ENCODE measurements at places on chromosomes 5 and 9.

DNA sequence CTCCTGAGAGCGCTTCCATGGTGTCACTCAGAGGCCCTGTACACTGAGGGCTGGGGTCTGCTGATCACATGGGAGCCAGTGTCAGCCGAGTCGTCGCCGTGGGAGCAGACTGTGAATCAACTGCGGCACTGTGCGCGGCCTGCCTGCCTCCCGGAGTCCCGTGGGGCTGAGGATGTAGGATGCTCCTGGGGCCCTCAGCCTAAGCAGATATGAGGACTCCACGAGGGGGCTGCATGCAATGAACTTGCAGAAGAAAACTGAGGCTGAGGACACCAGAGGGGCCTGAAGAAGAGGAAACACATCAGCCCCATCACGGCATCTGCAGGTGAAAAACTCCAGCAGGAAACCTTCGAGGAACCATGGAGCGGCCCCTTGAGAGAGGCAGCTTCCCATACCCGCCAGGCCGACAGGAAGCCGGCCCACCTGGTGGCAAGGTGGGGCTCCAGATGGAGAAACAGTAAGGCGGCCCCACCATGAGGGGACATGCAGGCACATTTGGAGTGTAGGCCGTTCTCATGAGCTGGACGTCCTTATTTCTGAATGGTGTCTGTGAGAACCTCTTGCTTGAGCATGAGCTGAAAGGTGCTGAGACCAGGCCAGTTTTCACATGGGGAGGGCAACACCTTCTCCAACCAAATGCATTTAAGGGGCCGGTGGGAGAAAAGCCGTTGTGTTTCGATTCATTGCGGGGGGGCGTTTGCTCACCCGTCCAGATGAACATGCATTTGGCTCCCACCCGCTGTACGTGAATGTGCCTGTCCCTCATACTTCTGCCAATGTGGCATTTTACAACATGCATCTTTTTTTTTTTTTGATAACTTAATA is 35.2 kb upstream of the ADAMTS2 start:
- DNase-seq: no peak

DNA sequence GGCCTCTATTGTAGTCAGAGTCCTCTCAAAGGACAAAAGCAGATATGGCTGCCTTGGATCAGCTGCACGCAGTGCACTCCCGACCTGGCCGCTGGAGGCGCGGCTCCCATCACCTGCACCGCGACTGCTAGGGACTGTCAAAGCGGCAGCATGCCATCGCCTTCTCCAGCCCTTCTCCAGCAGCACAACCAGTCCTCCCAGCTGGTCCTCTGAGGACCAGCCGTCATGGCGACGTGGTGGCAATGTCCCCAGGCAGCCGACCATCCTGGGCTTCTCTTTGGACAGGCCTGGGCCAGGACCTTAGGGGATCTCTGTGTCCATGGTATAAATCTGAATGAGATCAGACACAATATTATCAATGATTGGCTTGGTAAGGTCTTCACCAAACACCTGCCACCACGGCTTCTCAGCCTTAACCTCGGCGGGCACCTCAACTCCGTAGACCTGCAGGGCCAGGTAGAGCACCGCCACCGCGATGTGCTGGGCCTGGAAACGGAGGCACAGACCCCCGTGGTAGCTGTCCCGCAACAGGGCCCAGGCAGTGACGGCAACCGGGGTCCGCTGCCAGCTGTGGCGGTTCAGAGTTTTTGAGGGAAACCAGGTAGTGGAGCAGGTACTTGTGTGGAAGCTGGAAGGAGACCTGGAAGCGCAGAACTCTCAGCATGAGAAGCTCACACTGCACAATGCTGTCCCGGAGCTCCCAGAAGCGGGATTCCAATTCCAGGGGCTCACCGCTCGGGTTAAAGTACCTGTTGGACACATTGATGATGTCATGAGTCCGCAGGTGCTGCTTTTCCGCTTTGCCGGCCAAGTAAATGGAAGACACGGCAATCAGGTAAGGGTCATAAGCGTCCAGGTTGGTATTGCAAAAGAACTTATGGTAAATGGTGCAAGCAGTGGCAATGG is 8.5 kb downstream of the DUSP1 start:
- no peak for DNase-seq

DNA sequence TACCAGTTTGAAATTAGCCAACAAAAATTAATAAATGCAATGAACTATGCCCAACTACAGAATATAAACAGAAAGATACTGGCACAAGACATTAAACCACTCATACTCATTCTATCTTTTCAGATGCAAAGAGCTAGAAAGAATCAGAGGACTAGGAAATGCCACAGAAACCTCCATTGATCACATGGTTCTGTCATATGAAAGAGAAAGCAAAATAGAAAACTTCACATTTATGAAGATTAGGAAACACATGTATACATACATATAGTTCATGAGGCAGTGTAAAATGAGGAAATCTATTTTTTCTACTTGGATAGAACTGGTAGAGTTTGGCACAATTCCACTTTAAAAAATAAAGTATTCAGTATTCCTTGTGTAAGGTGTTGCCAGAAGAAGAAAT is 275.1 kb upstream of the PTGER4 start:
- DNase-seq: peak; percentile 38

DNA sequence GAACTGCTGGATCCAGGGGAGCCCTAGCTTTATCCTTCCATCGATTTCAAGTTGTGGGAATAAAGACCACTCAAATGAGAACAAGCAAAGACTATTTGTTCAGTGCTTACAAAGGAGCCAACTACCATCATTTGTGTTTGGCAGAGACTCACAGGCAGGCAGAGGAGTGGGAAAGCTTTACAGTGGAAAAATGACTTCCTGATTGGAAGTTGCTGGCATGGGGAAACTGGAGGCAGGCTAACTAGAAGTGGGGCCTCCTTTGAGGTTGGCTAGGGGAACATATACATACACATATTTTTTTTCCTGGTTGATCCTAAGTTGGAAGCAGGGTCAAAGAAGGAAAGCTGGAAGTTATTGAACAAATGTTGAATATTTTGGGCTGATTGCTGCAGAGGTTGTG is 121.7 kb downstream of the ACTBL2 start:
- DNase-seq: no peak

- no peak for DNase-seq
Measured at GRCh38 chr5:150352244-150353031, 5.1 kb upstream of the TCOF1 start.

DNA sequence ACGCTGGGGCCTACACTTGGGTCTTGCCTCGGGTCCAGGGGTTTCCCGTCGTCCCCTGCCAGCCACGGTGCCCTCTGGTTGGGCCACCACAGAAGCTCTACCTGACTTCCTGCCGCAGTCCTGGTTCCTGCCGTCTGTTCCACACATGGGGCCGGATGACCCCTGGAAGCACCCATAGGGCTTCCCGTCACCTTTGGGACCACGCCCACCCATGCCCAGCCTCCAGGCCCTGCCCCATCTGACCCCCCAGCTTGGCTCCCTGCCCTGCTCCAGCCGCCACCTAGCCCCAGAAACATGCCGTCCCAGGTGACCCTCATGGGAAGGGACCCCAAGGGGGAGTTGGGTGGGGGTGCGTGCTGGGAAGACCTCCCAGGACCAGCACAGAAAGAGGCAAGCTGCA is 13.7 kb downstream of the MRPL36 start:
- DNase-seq: no peak

GRCh38 chr9:131954299-131954698 is 125.4 kb downstream of the MED27 start:
- DNase-seq: no peak

GRCh38 chr9:136622538-136622948 is 40.2 kb upstream of the EGFL7 start:
- no peak for DNase-seq

- no peak for DNase-seq
Measured at GRCh38 chr5:7321724-7322123, 74.2 kb upstream of the ADCY2 start.

DNA sequence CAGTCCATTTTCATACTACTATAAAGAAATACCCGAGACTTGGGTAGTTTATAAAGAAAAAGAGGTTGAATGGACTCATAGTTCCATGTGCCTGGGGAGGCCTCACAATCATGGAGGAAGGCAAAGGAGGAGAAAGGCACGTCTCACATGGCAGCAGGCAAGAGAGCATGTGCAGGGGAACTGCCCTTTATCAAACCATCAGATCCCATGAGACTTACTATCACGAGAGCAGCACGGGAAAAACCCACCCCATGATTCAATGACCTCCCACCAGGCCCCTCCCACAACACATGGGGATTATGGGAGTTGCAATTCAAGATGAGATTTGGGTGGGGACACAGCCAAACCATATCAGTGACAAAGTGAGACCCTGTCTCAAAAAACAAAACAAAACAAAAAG is 19.9 kb downstream of the TRAF2 start:
- DNase-seq: no peak

DNA sequence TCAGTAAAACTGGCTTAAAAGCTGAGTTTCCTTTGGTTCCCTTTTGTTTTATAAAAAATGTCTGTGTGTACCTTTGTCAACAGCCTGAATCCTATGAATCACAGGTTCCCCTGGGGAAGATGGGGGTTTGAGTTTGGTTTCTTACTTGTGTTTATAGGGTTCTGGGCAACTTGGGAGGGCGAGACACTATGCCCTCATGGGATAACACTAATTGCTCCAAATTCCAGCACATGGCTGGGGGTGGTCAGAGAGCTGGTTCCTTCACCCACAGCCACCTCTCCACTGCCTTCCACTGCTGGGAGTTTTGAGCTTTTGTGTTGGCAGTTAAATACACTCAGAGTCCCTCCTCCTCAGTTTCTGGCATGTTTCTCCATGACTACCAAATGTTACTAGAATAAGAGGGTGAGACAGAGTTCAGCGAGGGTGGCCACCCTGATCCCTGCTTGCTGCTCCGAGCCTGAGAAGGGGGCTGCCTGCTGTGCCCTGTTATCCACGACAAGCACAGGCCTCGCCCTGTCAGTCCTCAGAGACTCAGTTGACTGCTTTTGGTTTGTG is 83.0 kb upstream of the EPB41L4B start:
- DNase-seq: no peak

GRCh38 chr5:16773991-16774390 is 157.2 kb upstream of the RETREG1 start:
- DNase-seq: no peak

DNA sequence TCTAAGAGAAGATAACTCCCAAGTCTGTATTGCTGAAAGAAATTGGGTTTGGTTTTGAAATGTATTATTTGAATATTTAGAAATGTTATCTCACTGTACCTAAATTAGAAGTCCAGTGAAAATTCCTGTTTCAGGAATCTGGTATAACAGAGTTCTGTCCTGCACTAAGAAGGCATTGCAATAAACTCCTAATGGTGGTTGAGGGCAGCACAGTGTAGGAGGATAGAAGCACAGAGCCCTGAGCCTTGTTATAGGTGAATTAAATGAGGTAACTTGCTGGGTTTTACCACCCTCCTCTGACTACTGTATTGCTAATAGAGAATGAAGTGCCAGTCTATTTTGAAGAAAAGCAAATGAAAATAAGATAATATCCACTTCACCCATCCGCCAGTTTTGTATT is 143.4 kb downstream of the CD180 start:
- no peak for DNase-seq

GRCh38 chr5:124602925-124603650 is 143.4 kb downstream of the ZNF608 start:
- DNase-seq: no peak

DNA sequence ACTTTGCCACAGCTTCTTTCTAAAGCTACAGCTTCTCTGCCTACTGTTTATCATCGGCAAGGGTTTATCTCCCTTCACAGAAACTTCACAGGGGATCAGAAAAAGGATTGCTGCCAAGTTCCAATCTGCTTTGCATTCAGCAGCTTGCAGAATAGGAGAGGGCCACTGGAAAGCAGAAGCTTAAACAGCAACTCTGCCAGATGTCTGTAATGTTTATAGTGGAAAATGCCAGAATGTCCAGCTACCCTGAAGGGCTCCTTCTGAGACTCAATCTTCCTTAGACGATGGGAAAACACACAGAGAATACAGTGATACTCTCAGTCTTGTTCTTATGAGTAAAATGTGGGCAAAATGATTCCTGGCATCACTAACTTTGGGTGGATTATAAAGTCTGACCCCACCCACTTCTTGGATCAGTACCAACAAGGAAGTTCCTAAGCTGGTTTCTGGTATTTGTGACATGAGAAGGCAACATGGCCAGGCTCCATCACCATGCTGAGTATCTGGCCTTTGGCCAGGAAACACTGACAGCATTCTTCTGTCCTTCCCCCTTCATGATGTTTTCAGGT is 19.0 kb downstream of the STOM start:
- no peak for DNase-seq

GRCh38 chr9:76873821-76874220 is 32.1 kb downstream of the PRUNE2 start:
- DNase-seq: no peak

GRCh38 chr9:129640086-129640870 is 1.7 kb downstream of the ASB6 start:
- no peak for DNase-seq

GRCh38 chr5:172905346-172906140 is 53.7 kb upstream of the RPL26L1 start:
- DNase-seq: no peak

DNA sequence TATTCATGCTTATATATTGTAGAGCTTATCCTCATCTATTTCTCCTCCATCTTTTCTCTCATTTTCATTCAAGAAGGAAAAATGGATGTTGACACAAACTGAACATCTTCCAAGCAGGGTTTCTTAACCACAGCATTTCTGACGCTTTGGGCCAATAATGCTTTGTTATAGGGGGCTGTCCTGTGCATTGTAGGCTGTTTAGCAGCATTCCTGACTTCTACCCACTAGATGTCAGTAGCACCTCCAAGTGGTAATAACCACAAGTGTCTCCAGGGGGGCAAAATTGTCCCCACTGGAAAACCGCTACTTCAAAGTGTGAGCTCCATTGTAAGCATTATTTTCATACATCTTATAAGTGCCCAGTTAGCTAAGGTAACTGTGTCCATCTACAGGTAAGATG is 2.6 kb upstream of the TXNDC8 start:
- DNase-seq: no peak

DNA sequence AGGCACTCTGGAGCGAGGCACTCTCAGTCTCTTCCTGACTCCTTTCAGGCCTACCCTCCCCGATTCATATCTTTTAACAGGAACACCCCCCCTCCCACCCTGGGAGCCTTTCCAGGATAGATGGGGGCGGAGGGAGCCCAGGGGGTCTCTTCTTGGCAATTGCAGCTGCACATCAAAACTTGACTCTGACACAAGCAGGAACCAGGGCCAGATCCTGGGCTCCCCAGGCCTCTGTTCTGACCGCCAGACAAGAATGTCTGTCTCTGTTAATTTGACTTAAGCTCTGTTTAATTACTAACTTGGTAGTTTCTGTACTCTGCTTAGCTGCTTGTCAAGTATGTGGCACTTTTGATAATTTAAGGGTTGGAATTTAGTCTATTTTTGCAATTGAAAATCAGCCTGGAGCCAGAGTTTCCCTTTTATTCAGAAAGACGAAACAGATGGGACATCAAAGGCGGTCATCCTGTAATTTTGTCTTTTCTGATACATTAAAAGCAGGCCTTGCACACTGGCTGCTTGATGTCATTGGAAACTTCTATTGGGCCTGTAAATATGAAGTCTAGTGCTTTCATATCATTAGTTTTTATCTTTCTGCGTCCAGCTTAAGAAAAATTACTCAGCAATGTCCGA is 43.3 kb downstream of the ACTL7B start:
- DNase-seq: no peak

DNA sequence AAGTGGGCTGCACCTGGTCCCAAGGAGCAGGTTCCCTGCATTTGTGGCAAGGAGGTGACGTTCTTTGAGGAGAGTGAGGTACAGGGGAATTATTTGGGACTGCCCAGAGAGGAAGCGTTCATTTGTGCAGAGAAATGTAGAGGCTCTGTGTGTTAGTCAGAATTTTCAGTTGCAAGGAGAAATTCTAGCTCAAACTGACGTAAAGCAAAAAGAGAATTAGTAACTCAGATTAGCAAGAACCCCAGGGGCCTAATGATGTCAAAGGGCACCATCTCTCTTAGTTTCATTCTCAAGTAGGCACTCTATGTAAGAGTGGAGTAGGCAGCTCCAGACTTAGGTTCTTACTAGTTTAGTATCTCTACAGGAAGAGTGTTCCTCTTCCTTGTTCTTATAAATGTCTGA is 2.4 kb upstream of the TXN start:
- no peak for DNase-seq

Measured in AML-193 (cell line).